ENCODE measurements at places on chromosomes 7 and 10. TPM values are rescaled to one million over a fixed set of nuclear protein-coding genes. Genes with fewer than 3 reads are reported as not detected.

DNA sequence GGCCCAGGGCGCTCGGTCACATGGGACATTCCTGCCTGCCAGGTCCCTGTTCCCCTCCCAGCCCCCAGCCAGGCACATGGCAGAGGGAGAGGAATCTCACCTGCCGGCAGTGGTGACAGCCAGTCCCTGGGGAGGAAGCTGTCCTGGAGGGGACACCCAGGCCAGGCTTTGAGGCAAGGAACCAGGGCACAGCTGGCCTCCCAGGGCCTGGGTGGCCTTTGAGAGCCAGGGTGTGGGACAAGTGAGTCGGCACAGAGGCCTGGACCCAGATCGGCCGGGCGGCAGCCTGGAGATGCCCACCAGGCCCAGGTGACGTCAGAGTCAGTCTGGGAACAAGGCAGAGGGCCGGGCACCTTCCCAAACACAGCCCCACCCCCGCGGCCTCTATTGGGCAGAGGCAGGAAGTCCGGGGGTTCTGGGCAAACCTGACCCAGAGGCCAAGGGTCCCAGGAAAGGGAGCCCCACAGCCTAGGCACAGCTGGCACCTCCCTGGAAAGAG lies 65.0 kb upstream of the CFAP46 start:
- DNase-seq, result no peak

GRCh38 chr7:123024989-123025758 lies 29.7 kb upstream of the TAS2R16 start:
- DNase-seq, result no peak

The VSTM4 gene
- 4.1 TPM for total RNA-seq

The ANKRD7 gene
- total RNA-seq, result not detected

The ZNF716 gene
- not detected for total RNA-seq

The NUDT13 gene
- total RNA-seq, result 3.5 TPM

The NKX2-3 gene
- not detected for total RNA-seq

The NANOS1 gene
- total RNA-seq, result 4.4 TPM

- DNase-seq, result no peak
Observed at GRCh38 chr10:95414016-95414830, 123.4 kb upstream of the PDLIM1 start.

The WDR11 gene
- 76.0 TPM for total RNA-seq

GRCh38 chr7:156463280-156463679 lies 177.3 kb upstream of the RNF32 start:
- DNase-seq, result no peak

DNA sequence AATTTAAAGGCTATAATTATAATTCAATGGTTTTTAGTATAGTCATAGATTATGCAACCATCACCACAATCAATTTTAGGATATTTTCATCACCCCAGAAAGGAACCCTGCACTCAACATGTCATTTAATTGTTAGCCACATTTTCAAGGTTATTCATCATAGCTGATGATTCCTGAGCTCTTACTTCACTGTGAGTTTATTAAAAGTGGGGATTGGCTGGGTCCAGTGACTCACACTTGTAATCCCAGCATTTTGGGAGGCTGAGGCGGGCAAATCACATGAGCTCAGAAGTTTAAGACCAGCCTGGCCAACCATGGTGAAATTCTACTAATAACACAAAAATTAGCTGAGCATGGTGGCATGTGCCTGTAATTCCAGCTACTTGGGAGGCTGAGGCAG lies 787 bp downstream of the CCL26 start:
- no peak for DNase-seq

GRCh38 chr10:78378192-78378591 lies 344.5 kb downstream of the RPS24 start:
- no peak for DNase-seq

DNA sequence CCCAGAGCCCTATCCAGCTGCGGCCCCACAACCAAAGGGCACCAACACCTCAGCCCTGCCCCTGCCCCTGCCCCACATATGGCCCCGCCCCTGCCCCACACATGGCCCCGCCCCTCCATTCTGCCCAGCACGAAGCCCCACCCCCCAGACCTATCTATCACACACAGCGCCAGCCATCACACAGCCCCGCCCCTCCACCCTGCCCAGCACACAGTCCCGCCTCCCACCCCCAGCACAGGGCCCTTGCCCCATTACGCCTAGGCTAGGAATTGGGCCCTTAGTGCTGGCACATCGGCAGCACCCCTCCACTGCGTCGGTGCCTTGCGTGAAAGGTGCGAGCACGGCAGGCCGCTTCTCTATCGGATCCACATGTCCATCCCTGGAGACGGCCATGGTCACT lies 126.8 kb downstream of the MAD1L1 start:
- DNase-seq, result no peak

DNA sequence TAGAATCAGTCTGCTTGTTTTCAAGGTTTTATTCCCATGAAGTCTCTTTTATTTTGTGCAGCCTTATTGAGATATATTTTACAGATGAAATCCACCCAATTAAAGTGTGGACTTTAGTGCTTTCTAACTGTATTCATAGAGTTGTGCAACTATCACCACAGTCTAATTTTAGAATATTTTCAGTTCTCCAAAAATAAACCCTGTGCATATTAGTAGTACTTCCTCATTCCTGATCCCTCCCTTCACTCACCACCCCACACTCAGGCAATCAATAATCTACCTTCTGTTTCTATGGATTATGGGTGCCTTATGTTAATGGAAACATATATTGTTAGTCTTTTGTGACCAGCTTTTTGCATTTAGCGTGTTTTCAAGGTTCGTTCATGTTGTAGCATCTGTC lies 185.7 kb upstream of the TMEM72 start:
- DNase-seq, result no peak

DNA sequence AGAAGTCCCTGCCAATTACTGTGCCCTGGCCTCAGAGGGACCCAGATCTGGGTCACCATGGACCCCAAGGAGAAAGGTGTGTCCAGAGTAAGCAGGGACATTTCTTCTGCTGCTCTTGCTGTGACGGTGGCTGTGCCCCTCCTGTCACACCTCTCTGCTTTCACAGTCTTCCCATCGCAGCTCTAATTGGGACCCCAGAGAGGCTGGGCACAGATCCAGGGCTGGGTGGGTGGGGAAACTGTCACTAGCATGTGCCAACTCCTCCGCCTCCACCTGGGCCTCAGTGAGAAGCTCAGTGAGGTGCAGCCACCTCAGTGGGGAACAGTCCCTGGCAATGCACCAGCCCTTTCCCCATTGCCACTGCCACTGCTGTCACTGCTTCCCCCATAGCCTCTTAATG lies 37.3 kb upstream of the ADCYAP1R1 start:
- DNase-seq, result no peak

DNA sequence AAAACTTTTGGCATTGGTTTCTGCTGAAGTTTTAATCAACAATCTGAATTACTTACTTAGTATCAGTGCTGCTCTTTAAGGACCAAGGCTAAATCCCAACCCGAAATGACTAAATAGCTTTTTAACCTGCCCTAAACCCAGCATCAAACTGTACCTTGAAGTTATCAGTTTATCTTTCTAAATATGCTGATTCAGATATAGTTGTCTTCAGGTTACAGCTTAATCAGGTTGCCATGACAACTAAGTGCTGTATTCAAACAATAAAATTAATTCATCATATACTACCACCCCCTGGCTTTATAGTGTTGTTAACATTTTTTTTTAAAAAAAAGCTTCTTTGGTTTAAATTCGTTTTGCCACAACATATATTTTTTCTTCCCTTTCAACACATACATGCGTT lies 239.6 kb downstream of the TWIST1 start:
- DNase-seq, result no peak

- no peak for DNase-seq
Observed at GRCh38 chr10:23516530-23516929, 77.7 kb downstream of the OTUD1 start.

GRCh38 chr7:41033500-41033899 lies 669.4 kb downstream of the INHBA start:
- no peak for DNase-seq

- no peak for DNase-seq
Observed at GRCh38 chr7:98722402-98722801, 105.3 kb downstream of the NPTX2 start.

GRCh38 chr7:82263920-82264782 lies 179.4 kb downstream of the CACNA2D1 start:
- no peak for DNase-seq

The MXI1 gene
- 32.7 TPM for total RNA-seq

The PRSS37 gene
- not detected for total RNA-seq

The ELN gene
- 37.4 TPM for total RNA-seq

The HMX2 gene
- total RNA-seq, result not detected

The AKR1C2 gene
- 2.5 TPM for total RNA-seq

The EIF4EBP2 gene
- 71.4 TPM for total RNA-seq

DNA sequence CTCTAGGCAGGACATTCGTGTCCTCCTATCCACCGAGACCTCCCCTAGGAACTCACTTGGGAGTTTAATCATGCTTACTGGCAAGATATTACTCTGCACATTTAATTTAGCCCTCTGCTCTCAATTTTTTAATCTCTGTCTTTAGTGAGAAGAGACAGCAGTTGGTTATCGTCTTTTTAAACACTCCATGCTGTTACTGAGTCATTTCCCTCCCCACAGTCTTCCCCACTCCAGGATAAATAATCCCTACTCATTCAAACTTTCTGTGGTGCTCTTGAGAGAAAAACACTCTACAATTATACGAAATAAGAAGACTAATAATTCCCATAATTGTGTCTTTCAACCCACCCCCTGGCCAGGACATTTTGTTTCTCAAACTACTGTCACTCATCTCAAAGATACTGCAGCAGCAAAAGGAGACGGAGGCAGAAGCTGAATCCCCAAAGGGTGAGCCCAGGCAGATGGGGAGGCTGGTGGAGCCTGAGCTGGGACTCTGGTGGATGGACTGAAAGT lies 84.2 kb downstream of the ANK3 start:
- no peak for DNase-seq

GRCh38 chr10:99375426-99375825 lies 46.3 kb downstream of the CNNM1 start:
- DNase-seq, result no peak

The NPTX2 gene
- total RNA-seq, result 1.1 TPM

- no peak for DNase-seq
Observed at GRCh38 chr7:45001138-45001694, 1.2 kb downstream of the CCM2 start.

GRCh38 chr7:129607471-129608120 lies 3.9 kb upstream of the NRF1 start:
- no peak for DNase-seq

DNA sequence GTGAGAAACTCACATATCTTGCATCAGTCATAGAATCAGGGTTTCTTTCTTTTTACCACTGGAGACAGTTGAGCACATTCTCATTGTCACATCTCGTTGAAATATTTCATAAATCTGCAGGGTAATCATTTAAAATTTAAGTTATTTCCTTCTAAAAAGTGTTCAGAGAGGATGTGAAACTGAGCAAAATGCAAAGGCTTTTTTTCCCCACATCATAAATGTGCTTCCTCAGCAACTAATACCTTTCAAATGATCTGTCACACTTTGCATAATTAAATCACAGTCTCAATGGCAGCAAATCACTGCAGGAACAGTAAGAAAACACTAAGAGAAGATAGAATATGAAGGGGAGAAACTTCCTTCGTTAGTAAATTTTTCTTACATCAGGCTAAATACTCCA lies 187.5 kb downstream of the EVX1 start:
- DNase-seq, result no peak

The PGAM2 gene
- total RNA-seq, result 0.99 TPM

DNA sequence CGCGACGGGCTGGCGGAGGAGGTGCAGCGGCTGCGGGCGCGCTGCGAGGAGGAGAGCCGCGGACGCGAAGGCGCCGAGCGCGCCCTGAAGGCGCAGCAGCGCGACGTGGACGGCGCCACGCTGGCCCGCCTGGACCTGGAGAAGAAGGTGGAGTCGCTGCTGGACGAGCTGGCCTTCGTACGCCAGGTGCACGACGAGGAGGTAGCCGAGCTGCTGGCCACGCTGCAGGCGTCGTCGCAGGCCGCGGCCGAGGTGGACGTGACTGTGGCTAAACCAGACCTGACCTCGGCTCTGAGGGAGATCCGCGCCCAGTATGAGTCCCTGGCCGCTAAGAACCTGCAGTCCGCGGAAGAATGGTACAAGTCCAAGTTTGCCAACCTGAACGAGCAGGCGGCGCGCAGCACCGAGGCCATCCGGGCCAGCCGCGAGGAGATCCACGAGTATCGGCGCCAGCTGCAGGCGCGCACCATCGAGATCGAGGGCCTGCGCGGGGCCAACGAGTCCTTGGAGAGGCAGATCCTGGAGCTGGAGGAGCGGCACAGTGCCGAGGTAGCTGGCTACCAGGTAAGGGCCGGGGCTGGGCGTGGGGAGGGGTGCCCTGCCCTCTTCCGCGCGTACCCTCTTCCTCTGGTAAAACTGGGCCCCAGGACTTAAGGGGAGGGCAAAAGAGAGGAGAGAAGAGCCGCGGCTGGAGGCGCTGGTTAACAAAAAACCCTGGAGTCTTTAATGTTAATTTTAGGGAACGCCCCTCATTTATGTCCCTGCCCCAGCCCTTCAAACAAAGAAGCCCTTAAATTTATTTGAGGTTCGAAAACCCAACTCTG lies 987 bp downstream of the INA start:
- DNase-seq, result no peak

DNA sequence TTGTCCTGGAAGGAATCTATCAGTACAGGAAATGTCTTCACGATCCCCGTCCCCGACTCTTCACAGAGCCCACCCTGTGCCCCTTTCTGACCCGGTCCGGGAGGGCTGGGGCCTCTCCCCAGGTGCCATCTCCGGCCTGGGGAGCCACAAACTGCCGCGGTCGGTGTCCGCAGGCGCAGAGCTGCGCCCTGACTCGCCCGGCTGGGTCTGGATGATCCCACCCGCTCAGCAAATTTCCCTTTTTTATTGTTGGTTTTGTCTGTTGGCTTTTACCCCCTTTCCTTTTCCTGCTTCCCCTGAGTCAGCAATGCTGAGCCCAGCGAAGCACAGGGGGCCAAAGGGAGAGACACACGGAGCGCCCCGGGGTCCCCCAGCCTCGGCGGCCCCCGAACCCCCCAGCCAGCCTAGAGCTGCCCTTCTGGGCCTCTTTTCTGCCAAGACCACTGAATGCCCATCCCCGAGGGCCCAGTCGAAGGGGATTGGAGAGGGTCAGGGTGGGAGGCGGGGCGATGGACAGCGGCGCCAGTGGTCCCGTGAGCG lies 30.9 kb downstream of the LEP start:
- DNase-seq, result no peak

DNA sequence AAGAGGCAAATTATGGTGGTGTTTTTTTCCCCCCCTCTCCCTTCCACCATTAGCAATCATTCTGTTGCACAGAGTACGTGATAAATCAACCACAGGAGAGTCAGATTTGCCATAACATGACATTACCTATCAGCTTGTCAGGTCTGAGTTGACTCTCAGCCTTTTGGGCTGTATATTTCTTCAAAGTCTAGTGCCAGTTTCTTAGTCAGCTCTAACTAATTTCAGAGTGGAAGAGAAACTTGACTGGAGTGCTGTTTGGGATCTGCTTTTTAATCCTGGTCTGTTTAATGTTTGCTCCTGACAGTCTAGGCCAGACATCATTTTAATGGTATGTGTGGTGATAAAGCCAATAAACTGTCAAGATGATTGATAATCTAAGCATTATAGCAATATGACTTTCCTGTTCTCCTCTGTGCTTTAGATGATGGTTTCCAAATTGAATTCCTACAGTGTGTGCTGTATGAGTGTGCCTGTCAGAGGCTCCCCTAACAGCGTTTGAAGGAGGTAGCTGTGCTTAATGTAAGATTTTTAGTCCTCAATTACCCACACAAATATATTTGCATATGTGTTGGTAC lies 76.9 kb downstream of the LRMDA start:
- DNase-seq, result no peak

The CYP3A4 gene
- total RNA-seq, result not detected
